Activated naive CD8-positive, alpha-beta T cell treated with anti-CD3 and anti-CD28 coated beads, Interleukin-2, amount 50 U/mL, for 16 hours (primary cell): ENCODE measurements at places on chromosomes 4 and X.

DNA sequence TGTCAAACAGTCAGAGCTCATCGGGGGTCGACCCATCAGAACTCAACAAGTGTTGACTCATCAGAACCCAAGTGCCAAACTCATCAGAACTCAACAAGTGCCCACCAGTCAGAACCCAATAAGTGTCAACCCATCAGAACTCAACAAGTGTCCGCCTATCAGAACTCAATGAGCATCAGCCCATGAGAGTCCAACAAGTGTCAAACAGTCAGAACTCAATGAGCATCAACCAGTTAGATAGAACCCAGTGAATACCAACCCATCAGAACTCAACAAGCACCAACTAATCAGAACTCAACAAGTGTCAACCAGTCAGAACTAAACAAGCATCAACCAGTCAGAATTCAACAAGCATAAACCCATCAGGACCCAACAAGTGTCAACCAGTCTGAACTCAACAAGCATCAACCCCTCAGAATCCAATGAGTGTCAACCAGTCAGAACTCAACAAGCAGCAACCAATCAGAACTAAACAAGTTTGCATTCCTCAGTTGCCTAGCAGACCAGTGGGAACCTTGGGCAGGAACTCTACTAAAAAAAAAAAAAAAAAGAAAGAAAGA is 115.3 kb downstream of the PRKX start:
- DNase-seq, result no peak

DNA sequence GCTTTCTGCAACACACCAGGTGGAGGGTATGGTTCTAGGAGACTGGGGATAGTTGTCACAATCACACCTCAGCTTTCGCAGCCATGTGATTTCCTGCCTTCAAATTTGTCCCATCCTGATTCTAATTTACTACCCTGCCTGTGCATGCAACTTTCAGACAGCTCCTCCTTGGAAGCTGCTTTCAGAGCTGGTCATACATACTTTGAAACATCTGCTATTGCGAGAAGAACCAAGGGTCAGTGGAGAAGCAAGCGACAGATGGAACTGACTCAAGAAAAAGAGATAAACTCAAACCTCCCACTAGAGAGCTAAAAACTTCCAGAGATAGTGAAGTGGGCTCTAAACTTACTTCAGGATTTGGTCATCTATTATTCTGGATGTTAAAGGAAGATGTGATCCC is 381.7 kb upstream of the FGF13 start:
- no peak for DNase-seq

DNA sequence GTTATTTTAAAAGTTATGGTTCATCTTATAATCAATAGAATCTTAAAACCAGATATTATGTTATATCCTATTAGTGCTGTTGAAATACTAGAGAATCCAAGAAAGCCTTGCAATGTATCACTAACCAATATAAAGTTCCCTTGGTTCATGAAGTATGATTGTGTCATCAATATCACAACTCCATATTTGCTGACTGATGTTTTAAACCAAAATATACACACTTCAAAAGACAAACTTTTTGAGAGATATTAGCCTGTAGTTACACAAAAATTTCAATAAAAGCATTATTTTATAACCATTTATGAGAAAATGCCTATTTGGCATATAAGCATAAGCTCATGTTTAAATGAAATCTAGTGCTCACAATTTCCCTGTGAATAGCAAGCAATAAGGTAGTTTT is 198.6 kb downstream of the CENPC start:
- no peak for DNase-seq

DNA sequence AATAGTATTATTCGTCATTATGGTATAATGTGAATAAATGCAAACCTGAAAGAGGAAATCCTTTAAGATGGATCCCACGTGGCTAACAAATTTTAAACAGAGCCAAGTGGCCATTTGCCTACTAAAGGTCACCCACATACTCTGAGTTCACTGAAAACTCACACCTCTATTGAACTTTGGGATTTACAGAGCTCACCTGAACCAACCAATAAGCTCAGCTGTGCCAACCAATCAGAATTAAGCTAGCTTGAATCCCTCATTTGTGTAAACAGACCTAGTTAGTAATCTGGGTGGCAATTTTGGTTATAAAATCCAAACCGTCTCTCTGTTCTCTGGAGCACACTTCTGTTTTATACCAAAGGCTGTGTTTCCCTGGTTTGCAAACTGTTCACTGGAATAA is 5.4 kb upstream of the NUDT9 start:
- no peak for DNase-seq

DNA sequence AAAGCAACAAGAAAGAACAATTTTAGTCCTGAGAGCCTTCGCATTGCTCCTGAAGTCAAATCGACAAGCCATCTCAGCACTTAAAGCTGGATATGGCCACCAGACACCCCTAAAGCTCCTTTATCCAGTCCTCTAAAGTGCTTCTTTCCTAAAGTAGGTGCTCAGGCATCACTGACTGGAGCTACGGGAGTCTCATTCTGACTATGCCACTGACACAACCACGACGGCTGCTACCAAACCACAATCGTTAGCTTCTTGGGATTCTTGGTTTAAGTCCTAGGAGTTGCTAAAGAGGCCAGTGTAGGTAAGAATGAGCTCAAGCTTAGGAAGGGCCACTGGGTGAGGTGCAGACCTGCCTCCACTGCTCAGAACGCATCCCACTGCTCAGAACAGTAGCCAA is 1.0 kb downstream of the SLC10A6 start:
- no peak for DNase-seq

- no peak for DNase-seq
These were observed 178.7 kb upstream of the RBPJ start for GRCh38 chr4:26141911-26142638.

- DNase-seq, result no peak
These were observed 2.3 kb upstream of the ZCCHC4 start for GRCh38 chr4:25310066-25310802.

- no peak for DNase-seq
These were observed 32.7 kb upstream of the AMBN start for GRCh38 chr4:70559211-70559830.

GRCh38 chr4:75376543-75376942 is 137.7 kb downstream of the RCHY1 start:
- DNase-seq, result no peak

GRCh38 chrX:31702222-31702621 is 630.4 kb upstream of the FTHL17 start:
- no peak for DNase-seq
